Left cardiac atrium (tissue), 4 donors: ENCODE measurements at places on chromosomes 6 and 20. TPM values are rescaled to one million over a fixed set of nuclear protein-coding genes. Genes with fewer than 3 reads are reported as not detected.

DNA sequence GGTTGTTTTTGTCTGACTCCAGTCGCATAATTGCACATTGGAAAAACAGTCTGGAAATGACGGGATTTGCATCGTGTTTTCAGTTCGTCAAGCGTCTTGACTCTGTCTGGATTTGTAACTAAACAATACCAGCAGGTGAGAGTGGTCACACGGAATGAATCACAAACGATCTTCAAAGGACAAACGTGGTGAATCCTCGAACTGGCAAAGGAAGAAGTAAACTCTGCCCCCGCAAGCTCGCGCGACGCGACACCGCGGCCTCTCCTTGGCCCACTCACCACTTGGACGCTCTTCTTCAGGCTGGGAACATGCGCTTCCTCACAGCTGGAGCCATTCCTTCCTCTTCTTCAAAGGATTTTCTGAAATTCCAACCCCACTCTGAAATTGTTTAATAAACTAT, 352.6 kb downstream of the THBS2 start:
- DNase-seq, result no peak

DNA sequence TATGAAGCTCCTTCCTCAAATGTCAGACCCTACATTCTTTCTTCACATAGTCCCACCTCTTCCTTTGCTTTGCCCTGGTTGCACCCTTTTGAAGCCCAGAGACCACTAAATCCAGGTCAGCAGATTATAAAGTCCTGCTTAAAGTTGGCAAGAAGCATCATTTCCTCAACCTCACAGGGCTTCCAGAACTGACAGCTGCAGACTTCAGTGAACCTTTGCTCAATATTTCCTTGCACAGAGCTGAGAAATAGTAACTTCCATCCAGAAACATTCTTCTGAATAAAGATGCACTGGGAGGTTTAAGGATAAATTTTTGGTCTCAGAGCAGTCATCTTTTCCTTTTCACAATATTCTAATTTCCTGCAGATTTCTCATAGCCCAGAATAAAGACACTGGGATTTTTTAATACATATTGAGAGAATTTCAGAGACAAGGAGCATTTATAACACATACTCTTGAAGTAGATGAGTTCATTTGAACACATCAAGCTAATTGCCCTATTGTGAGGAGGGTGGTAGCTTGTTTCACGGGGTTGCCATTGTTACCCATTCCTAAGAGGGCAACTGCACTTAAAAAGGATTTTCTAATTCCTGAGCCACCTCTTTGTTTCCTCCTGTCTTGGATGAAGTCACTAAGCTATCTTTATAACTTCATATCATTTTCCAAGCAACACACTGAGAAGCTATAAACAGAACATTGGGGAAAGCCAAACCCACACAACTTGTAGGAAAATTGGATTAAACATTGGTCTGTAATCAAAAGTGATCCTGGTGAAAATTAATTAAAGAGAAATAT, 150.2 kb upstream of the PLN start:
- no peak for DNase-seq

- DNase-seq, result no peak
Observed at GRCh38 chr20:50335105-50335504, 144.5 kb downstream of the CEBPB start.

The NEDD9 gene
- 34.0 TPM for total RNA-seq

The FAM209B gene
- not detected for total RNA-seq
